Caco-2 (cell line): ENCODE measurements at places on chromosomes 5 and 9. TPM values are rescaled to one million over a fixed set of nuclear protein-coding genes. Genes with fewer than 3 reads are reported as not detected.

DNA sequence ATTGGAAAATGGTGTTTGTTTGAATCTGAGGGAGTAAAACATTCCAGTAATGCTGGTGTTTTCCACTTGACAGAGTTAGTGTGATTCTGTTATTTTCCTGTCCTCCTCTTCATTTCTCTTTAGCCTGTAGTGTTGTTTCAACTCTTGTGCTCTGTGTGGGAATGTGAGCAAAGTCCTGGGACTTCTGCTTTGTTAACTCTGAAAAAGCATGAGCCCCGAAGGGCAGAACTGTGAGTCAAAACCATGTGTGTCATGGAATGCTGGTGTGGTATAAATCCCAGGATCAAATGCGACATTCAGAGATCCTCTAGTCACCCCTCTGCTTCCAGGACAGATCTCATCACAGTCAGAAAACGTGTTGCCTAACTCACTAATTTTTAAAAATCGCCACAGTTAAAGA lies 8.9 kb downstream of the F2R start:
- no peaks in the 10 kb centered on the region for H3K36me3 ChIP-seq
- no peak overlapping the region for H3K4me3 ChIP-seq
- no peak overlapping the region for H3K27ac ChIP-seq
- no peak for DNase-seq
- no peaks in the 10 kb centered on the region for H3K4me1 ChIP-seq
- no peaks in the 10 kb centered on the region for H3K27me3 ChIP-seq

Gene POU5F2
- total RNA-seq = 0.59 and 0.95 TPM in 2 replicates

Gene BTNL8
- total RNA-seq = 6.0 and 7.3 TPM in 2 replicates

Gene SAXO1
- 0.20 TPM in 1 of 2 replicates, not detected in the other for total RNA-seq

- H3K4me3 ChIP-seq = no peak overlapping the region
- no peaks in the 10 kb centered on the region for H3K4me1 ChIP-seq
- DNase-seq = no peak
- H3K27me3 ChIP-seq = no peaks in the 10 kb centered on the region
- no peak overlapping the region for H3K27ac ChIP-seq
Observed at GRCh38 chr5:72378639-72379289, 58.6 kb downstream of the PTCD2 start.

DNA sequence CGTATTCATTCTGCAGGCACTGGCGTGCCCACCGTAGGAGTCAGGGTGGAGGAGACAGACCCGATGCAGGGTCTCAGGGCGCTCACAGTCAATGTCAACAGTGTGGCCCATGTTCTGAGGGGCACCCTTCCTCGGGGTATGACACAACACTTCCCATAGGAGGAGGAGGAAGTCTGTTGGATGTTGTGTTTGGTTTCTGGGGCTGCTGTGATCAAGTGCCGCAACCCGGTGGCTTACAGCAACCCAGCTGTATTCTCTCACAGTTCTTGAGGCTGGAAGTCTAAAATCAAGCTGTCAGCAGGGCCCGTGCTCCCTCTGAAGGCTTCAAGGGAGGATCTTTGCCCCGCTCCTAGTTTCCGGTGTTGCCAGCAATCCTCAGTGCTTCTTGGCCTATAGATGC lies 5.6 kb upstream of the HNRNPAB start:
- H3K27ac ChIP-seq = no peak overlapping the region
- H3K36me3 ChIP-seq = no peaks in the 10 kb centered on the region
- DNase-seq = no peak
- no peaks in the 10 kb centered on the region for H3K4me1 ChIP-seq
- H3K27me3 ChIP-seq = no peaks in the 10 kb centered on the region
- no peak overlapping the region for H3K4me3 ChIP-seq

Gene TENT4A
- total RNA-seq = 32.3 and 36.7 TPM in 2 replicates

DNA sequence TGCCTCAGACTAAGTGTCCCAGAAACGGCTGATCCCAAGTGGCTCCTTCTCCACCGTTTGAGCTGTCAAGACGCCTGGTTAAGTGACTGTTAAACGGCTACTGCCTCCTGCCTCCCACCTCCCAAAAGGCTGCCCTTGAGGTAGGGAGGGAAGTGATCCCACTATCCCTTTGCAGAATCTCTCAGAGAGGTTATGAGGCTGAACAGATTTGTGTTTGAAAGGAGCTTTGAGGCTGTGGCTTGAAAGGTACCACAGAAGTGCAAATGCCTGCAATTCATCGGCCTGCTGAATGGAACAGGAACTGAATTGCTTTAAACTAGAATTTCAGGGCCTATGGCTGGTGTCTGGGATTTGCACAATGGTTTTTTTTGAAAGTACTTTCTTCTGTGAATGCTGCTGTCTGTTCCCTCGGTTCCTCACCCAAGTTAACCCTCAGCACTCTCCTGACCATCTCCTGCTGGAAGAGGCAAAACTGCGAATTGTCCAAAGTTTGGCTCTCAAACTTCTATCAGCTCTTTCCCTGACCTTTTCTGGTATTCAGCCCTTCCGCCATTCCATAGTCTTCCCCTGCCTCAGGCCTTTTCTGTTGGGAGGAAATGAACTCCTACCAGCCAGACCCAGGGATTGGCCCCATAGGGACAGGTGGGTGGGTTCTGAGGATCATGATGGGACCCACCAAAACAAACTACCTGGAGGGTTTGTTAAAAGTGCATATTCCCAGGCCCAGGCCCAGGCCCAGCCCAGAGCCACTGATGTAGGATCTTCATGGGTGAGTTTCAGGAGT lies 453.3 kb downstream of the KDM4C start:
- no peaks in the 10 kb centered on the region for H3K4me1 ChIP-seq
- no peaks in the 10 kb centered on the region for H3K27me3 ChIP-seq
- no peak overlapping the region for H3K27ac ChIP-seq

DNA sequence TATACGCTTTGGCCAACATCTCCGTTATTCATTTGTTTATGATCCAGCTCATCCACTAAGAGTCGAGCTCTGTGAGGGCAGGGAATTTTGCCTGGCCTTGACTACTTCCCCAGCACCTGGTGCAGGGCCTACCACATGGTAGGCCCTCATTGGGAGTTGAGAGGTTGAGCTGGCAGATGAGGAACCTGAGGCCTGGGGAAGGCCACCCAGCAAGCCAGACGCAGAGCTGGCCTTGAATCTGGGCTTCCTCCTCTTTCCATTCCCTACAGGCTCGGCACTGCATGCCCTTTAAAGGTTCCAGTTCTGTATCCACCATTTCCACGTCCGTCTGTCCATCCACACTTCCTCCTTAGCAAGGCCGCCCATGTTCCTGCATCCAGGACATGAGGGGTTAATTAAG lies 24.2 kb downstream of the KCNMB1 start:
- no peaks in the 10 kb centered on the region; the same call in 1 of the 2 replicates for H3K27me3 ChIP-seq
- H3K27ac ChIP-seq = no peak overlapping the region
- H3K36me3 ChIP-seq = no peaks in the 10 kb centered on the region

GRCh38 chr5:108345541-108346171 lies 36.2 kb downstream of the FBXL17 start:
- H3K4me3 ChIP-seq = no peak overlapping the region
- no peak for DNase-seq
- H3K27ac ChIP-seq = no peak overlapping the region
- no peaks in the 10 kb centered on the region for H3K4me1 ChIP-seq
- no peaks in the 10 kb centered on the region for H3K36me3 ChIP-seq
- H3K27me3 ChIP-seq = no peaks in the 10 kb centered on the region

- no peaks in the 10 kb centered on the region for H3K27me3 ChIP-seq
- H3K36me3 ChIP-seq = no peaks in the 10 kb centered on the region
Observed at GRCh38 chr5:55691265-55692105, 20.6 kb downstream of the SLC38A9 start.

DNA sequence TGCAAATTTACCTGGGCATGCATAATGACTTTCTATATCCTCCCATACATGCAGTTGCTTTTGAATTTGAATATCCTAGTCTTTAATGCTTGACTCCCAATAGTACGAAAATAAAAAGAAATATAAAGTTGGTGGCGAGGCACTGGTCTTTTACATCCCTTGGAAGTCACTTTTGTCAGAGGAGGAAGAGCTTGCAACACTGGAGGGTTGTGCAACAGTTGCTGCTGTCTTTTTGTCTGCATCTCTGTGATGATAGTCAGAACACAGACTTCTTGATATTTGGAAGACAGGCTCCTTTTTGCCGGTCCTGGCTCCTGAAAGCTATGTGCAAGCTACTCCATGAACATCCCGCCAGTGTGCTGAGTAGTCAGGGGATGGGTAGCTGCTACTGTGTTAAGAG lies 16.8 kb upstream of the SGCD start:
- H3K27me3 ChIP-seq = no peaks in the 10 kb centered on the region
- no peak for DNase-seq
- no peaks in the 10 kb centered on the region for H3K4me1 ChIP-seq
- H3K36me3 ChIP-seq = no peaks in the 10 kb centered on the region

Gene MCIDAS
- total RNA-seq = 1.9 and 2.0 TPM in 2 replicates

DNA sequence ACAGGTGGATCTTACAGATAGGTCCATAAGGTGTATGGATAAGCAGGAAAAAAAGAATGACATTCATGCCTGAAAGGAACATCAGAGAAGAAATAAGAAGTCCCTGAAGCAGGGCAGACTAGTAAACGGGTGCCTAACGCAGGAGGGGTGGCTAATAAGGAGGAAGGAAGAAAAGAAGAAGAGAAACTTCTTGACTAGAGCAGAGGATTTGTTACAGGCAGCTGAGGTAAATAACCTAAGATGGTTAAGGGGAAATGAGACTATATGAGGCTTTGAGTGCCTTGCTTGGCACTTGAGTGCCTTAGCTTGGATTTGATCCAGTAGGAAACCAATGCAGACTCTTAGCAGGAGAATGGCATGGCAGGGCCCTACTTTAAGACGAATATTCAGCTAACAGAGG lies 313.5 kb upstream of the PDE4D start:
- H3K4me1 ChIP-seq = no peaks in the 10 kb centered on the region

Gene ALDH1A1
- total RNA-seq = 104 and 119 TPM in 2 replicates

DNA sequence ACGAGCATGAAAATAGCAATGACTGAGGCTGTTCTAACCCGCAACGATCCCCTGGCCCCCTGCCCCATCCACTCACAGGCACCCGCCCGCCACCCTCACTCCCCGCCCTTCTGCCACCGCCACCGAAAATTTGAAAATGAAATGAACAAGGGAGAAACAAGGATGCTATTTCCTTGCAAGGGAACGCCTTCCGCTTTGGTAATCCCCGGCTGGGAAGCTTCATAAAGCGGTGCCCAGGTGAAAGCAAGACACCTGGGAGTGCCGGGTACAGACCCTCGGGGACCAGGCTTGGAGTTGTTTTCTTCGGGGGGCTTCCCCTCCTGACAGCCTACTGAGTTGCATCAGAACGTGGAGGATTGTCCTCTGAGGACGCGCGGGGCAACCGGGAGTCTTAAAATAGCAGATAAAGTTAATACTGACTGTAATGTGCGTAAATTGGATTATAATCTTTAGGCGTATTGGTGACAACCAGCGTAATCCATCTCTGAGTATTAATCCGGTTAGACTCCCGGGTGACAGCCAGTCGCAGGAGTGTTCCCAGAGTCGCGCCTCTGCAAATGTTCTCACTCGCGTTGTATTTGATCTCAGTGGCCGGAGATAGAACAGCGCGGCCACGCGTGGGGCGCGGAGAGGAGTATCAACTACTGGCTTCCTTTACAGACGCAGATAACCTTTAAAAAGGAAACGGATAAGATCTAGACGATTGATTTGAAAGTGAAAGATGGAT lies 885 bp upstream of the MLLT3 start:
- peaks cover 5% of the 10 kb centered on the region; the same call in 1 of the 2 replicates for H3K4me1 ChIP-seq
- peak; percentile 26 for DNase-seq
- no peaks in the 10 kb centered on the region for H3K27me3 ChIP-seq
- H3K4me3 ChIP-seq = peak overlapping the region; percentile 62
- H3K36me3 ChIP-seq = no peaks in the 10 kb centered on the region

DNA sequence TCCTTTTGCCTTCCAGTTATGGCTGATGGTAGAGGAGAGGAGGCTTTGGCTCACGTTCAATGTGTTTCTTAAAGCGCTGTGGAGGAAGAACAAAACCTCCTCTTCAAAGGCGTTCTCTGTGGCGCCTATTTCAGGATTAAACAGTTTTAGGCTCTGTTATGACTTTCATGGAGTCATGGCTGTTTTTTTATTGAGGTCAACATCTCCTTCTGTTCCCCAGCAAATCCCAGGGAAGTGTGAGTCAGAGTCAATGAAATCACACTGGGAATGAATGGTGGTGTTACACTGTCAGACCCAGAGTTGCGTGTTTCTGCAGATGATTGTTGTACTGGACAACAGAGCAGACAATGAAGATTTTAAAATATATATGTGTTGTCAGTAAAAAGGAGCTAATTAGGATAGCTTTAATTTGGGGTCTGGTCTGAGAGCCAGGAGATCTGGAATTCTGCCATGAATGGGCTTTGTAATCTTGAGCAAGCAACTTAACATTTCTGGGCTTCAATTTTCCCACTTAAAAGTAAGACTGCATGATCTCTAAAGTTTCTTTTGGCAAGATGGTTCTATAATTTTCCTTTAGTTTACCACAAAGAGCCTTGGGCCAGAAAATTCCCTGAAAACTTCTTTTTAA lies 240.7 kb downstream of the CSNK1G3 start:
- no peak overlapping the region for H3K27ac ChIP-seq
- no peak for DNase-seq
- H3K27me3 ChIP-seq = no peaks in the 10 kb centered on the region
- no peak overlapping the region for H3K4me3 ChIP-seq
- no peaks in the 10 kb centered on the region for H3K36me3 ChIP-seq

Gene OR1Q1
- total RNA-seq = not detected in 2 replicates

GRCh38 chr5:24850926-24851486 lies 206.2 kb upstream of the CDH10 start:
- DNase-seq = no peak
- H3K27ac ChIP-seq = no peak overlapping the region
- H3K4me3 ChIP-seq = no peak overlapping the region
- H3K36me3 ChIP-seq = no peaks in the 10 kb centered on the region
- no peaks in the 10 kb centered on the region for H3K4me1 ChIP-seq

DNA sequence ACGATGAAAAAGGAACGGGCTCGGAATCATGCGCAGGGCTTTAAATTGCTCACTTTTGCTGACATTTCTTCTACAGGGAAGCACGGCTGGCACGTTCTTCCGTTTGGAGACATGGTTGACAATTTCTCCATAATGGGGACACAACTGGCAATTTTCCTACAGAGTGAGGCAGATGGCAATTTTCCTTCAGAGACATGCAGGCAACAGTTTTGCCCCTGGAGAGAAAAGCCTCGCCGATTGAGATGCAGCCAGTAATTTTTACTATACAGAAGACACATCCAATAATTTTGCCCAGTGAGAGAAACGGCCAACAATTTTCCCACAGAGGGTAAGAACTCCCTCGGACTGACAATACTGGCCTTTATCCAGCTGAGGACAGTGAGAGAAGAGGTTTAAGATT lies 90.9 kb upstream of the GPR151 start:
- H3K4me1 ChIP-seq = peaks cover 14% of the 10 kb centered on the region; the same call in 1 of the 2 replicates
- no peak for DNase-seq
- H3K4me3 ChIP-seq = no peak overlapping the region
- no peaks in the 10 kb centered on the region for H3K36me3 ChIP-seq
- no peak overlapping the region for H3K27ac ChIP-seq

DNA sequence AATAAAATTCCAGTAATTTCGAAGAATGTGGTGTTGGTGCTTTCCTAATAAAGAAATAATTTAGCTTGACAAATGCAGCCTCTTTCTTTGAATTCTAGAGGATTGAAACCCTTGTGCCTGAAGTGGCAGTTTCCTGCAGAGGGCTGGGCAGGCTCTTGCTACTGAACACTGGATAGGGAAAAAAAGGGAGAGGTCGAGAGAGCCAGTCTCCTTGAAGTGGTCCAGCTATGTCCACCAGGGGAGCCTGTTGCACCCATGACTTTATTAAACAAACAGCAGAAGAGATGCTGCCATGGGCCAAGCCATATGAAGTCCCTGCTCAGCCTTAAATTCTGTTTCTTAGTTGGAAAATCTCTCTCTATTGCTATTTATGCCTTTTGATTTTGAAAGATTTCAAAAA lies 178.4 kb downstream of the SMARCA2 start:
- H3K4me3 ChIP-seq = no peak overlapping the region
- no peaks in the 10 kb centered on the region for H3K4me1 ChIP-seq
- no peak for DNase-seq
- no peak overlapping the region for H3K27ac ChIP-seq
- H3K36me3 ChIP-seq = no peaks in the 10 kb centered on the region
